Nucleus accumbens (tissue), 56 donors: ENCODE measurements at places on chromosomes 5 and 9.

DNA sequence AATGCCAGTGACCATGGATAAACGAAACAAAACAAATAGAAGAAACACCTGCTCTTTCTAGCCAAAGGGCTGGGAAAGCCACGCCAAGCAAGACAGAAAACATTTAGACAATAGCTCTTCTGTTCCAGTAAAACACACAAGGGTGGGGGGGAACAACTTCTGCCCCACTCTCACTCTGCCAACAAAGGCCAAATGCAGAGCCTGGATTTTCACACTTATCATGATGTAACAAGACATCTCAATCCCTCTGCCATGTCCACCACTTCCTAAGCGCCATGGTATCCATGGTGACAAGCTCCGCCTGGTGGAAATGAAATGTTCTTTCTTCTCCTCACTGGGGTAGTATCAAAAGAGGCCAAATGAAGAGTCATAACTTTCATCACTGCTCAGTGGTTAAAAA is 60.6 kb downstream of the DRD1 start:
- DNase-seq = peak; percentile 12

GRCh38 chr9:133440874-133441273 is 18.7 kb downstream of the ADAMTS13 start:
- DNase-seq = no peak

- no peak for DNase-seq
Observed at GRCh38 chr5:2710910-2711309, 40.6 kb downstream of the IRX2 start.

DNA sequence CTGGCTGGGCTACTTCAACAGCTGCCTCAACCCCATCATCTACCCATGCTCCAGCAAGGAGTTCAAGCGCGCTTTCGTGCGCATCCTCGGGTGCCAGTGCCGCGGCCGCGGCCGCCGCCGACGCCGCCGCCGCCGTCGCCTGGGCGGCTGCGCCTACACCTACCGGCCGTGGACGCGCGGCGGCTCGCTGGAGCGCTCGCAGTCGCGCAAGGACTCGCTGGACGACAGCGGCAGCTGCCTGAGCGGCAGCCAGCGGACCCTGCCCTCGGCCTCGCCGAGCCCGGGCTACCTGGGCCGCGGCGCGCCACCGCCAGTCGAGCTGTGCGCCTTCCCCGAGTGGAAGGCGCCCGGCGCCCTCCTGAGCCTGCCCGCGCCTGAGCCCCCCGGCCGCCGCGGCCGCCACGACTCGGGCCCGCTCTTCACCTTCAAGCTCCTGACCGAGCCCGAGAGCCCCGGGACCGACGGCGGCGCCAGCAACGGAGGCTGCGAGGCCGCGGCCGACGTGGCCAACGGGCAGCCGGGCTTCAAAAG is 36.9 kb upstream of the TTC1 start:
- DNase-seq = no peak

DNA sequence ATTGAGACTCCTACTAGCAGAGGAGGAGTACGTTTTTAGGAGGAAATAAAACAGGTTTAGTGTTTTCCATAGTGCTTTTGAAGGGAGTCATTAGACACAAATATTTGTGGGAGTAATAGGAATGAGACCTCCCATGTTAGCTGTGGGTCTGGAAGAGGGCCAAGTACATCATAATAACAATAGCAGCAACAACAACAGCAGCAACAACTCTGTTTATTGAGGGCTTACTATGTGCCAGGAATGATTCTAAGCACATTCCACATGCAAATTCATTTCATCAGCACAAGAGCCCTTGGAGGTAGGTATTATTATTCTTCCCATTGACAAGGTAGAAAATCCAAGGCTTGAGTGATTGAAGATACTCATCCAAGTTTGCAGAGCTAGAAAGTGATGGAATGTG is 384.2 kb upstream of the RPS23 start:
- DNase-seq = no peak

DNA sequence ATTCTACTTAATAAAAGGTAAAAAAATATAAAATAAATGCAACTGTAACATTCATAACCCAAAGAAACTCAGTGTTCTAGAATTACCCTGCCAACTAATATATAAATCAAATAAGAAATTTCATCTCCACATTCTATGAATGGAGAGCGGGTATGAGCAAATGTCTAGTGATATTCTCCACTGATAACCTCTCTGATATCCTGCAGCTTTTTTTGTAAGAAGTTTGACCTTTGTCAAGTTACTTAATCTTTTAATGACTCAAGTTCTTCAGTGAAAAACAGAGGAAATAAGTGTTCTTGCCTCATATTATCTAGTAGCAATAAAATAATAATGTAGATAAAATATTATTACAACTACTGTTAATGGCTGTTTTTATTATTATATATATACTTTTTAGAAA is 1275.6 kb upstream of the CDH9 start:
- DNase-seq = no peak

DNA sequence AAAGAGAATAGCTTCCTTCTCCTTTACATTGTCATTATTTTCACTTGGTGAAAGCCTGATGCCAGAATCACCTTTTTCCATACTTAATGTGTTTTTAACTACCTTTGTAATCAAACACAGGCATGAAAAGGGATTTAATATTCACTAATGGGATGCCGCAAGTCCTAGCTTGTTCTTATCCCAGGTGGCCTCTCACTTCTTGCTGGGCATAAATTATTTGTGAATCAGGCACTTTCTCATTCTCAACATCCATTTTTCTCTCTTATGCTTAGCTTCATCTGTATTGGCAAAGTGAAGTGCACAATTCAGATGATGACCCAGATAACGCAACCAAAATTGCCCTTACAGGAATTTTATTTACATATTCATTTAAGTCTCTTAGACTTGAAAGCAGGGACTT is 10.9 kb downstream of the ACTL7B start:
- no peak for DNase-seq

DNA sequence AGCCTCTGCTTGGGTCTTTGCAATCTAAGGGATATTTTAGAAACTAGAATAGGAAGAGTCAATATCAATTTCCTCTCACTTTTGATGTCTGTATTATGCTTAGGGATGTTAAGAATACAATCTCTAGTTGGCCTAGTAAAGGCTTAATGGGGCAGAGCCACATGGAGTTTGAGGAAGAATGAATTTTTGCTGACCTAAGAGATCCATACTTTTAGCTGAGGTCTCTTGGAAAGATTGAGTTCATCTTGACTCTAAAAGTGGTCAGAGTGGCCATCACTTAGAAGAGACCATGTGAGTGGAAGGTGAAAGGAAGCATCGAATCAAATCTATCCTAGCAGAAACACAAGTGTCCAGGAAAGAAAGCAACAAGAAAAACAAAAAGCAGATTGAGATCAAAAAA is 92.2 kb upstream of the SLC28A3 start:
- no peak for DNase-seq

DNA sequence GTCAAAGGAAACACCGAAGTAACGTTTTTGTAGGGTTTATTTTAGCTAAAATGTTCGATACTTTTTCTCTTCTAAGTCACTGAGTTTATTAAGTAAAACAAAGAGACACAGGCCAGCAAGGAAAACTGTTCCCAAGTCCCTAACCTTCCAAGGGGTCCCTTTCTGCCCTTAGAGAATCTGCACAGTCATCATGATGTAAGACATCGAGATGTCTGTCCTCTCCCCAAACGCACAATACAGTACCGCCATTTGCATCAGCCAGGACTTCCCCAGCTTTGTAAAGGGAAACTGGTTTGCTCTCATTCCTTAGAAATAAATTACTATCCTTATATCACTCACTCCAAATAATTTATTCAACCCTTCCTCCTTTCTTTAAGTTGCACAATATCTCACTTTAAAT is 89.3 kb downstream of the MARCHF11 start:
- DNase-seq = no peak

- no peak for DNase-seq
Observed at GRCh38 chr9:14747111-14747510, 24.6 kb upstream of the CER1 start.

DNA sequence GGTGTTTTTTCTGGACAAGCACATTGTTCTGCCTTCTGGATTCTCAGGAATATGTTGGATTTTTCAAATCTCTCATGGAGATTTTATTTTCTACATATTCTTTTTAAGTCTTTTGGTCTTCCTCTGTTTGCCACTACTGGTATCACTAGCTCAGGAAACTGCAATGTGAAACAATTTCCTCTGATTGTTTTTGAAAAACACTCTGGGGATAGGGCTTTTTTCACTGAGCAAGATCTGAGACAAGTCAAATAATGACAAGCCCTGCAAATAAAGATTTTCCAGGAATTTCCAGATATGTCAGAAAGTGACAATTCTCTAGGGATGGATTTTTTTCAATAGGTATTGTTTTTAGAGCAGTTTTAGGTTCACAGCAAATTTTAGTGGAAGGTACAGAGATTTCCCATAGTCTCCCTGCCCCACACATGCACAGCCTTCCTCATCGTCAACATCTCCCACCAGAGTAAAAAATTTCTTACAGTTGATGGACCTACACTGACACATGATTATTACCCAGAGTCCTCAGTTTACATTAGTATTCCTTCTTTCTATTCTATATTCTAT is 86.9 kb upstream of the TMEM161B start:
- DNase-seq = no peak

GRCh38 chr5:90099099-90099498 is 310.5 kb downstream of the CETN3 start:
- no peak for DNase-seq

GRCh38 chr9:122340161-122340560 is 30.7 kb upstream of the PTGS1 start:
- DNase-seq = no peak

GRCh38 chr5:17249029-17249634 is 31.7 kb downstream of the BASP1 start:
- no peak for DNase-seq

DNA sequence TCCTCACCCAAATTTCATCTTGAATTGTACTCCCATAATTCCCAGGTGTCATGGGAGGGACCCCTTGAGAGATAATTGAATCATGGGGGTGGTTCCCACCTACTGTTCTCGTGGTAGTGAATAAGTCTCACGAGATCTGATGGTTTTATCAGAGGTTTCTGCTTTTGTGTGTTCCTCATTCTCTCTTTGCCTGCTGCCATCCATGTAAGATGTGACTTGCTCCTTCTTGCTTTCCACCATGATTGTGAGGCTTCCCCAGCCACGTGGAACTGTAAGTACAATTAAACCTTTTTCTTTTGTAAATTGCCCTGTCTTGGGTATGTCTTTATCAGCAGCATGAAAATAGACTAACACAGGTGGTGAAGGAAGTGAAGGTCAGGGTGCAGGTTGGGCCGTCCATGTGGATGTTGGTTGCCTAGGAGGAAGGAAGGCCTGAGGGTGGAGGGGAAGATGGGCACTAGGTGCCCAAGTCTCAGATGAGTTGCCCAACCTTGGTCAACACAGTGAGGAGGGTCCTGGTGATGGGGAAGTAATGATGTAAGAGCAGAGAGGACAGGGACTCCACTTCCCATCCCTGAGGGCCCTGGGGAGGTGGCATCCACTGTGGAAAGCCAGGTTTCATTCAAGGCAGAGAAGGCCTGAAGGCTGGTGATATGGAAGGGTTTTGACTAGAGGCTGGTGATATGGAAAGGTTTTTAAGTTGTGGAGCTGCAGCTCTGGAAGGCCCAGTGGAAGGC is 92.6 kb downstream of the HSPA4 start:
- no peak for DNase-seq

GRCh38 chr9:21803649-21804048 is 1.2 kb downstream of the MTAP start:
- no peak for DNase-seq

DNA sequence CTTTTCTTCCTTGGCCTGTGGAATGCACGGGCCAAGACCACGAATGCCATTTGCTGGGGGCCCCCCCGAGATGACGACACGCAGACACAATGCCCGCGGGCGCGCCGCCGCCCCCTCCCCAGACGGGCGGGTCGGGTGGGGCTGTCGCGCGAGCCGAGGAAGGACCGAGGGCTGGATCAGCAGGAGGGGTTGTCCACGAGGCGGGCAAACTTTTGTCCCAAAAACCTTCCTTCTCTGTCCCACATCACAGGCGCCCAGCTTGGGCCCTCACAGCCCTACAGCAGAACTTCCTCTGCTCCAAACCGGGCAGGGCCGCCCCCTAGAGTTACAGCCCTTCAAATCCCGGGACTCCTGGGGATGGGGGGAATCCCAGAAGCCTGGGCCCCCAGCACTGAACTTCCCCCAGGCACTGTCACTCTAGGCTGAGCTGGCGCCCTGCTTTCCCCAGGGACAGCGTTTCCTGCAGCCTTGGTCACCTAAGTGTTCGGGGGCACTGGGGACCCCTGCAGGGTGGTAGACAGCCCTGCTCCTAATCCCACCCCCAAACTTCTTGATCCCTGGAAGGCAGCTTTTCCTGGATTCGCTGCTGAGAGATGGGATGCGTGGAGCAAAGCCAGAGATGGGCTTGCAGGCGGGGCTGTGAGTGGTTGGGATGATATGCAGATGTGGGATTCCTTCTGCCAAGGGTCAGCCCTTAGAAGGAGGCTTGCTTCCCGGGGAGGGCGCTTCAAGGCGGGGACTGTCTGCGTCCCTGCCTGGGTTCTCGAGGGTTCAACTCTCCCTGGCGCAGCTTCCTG is 980 bp downstream of the COL5A1 start:
- no peak for DNase-seq
